Hippocampal formation (tissue), 2 donors: ENCODE measurements at places on chromosomes 7 and 10.
A peak's percentile ranks its signal among the peaks of the same experiment; 100 is the strongest.

DNA sequence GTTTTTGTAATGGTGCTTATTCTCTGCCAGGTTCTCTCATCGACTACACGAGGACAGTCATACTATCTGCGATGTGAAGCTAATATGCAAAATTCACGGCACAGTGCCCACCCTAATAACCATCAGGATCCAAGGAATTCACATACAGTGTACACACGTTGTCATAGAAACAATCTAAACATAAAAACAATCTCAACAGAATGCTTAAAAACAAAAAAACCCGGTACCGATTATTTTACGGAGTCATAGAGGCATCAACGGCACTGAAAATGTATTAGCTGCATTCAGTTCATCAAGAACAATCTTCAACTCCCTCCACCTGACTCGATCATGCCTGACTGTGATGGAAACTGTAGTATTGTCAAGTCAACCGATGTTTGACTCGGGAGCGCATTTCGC is 628 bp downstream of the MRPS33 start:
- DNase-seq = no peak

DNA sequence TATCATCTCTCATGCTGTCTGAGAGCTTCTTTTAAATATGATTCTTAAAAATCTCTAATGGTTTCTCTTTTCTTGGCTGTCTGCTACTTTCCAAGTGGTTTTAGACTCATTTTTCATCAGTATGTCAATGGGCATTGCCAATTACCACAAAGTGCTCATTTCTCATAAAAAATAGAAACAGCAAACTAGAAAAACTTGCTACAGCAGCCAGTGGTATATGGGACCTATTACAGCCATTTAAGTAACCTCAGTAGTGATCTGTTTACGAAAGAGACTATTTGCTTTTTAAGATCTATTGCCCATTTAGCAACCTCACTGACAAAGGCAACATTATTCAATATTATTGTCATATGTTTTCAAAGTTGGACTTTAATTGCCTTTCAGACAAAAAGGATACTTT is 207.1 kb upstream of the RHOBTB1 start:
- no peak for DNase-seq

DNA sequence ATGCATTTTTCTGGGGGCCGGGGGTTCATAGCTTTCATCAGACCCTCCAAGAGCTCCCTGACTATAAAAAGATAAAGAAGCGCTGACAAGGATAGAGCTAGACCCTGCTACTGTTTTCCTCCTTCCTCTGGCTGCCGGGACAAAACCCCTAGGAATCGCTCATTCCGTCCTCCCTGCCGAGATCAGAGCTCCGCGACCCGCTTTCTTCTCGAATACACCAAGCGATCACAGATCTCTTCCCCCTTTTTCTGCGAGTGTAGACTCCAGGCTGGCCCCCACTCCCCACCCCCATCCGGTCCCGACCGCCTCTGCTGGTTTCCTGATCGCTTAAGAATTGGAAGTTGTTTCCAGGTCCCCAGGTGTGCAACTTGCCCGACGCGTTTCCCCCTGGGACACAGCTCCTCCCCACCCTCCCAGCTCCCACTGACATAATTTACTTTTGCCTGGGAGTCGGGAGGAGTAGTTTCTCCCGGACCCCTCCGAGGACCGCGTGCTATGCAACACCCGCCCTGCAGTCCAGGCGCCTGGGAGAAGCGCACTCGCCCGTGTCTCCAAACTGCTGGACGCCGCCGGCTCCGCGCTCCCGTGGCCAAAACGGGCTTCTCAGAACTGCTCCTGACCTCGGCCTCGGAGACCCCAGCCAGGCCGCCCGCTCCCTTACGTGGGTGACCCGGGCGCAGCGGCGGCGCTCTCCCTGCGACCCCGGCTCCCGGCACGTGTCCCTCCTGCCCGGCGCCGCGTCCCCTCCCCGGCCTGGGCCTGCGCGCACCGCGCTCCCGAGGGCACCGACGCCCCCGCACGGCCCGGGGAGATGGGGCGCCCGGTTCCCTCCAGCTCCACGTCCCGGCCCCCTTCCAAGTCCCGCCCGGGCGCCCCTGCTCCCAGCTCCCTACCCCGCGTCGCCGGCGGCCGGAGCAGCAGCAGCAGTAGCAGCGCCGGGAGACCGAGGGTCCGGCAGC is 552 bp downstream of the IL15RA start:
- DNase-seq = no peak

DNA sequence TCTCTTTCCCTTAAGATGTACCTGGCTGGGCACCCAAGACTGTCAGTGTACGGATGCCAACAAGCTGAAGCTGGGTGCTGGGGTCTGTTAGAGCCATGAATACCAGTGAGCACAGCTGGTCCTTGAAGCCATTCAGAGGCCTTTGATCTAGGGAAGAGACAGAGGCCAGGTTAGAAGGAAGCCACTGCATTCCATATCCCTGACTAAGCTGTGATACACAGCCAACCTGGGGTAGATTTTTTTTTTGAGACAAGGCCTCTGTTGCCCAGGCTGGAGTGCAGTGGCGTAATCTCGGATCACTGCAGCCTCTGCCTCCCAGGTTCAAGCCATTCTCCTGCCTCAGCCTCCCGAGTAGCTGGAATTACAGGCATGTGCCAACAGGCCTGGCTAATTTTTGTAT is 20.8 kb downstream of the ZDHHC16 start:
- no peak for DNase-seq

- no peak for DNase-seq
These were observed 12.1 kb upstream of the TCAF1 start for GRCh38 chr7:143913945-143914615.

GRCh38 chr7:2321020-2321419 is 6.8 kb upstream of the SNX8 start:
- DNase-seq = no peak

GRCh38 chr10:101492205-101492604 is 95.9 kb downstream of the POLL start:
- DNase-seq = no peak

DNA sequence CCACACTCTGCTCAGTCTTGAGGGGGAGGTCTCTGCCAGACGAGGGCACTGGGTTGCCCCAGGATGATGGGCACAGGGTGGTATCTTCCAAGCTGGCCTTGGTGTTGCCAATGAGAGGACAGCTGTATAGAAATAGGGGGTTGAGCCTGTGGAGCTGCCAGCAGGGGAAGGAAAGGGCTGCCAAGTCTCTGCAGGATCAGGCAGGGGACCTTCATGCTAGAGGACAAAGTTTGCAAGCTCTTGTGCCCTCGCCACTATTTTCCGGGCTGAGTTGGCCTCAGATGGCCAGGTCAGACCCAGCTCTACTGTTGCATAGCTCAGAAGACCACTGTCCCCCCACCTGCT is 68.7 kb downstream of the ARHGAP22 start:
- DNase-seq = no peak

- DNase-seq = no peak
These were observed 211.5 kb downstream of the CREB5 start for GRCh38 chr7:28623863-28624262.

DNA sequence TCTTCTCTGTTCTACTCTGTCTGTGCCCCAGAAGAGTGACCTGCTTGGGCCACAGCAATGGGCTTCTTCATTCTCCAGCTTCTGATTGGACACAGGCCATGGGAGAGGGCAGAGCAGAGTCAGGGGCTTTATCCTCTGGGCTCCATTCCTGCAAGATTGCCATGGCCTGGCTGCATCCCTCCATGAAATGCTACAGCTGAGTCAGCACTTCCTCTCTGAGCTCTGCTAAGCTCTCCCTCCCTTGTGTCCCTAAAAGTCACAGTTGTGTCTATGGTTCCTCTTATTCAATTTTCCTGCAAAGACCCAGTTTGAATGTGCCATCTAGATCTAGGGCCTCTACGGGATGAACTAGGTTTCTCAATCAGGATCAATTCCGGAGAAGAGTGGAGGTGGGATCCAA is 903.8 kb downstream of the TYW1 start:
- DNase-seq = no peak

- no peak for DNase-seq
These were observed 54.1 kb upstream of the AKR1C1 start for GRCh38 chr10:4909118-4909517.

- DNase-seq = no peak
These were observed 77.9 kb upstream of the LRRN3 start for GRCh38 chr7:111012799-111013675.

GRCh38 chr7:35624299-35625186 is 70.4 kb downstream of the HERPUD2 start:
- peak; percentile 21 for DNase-seq

DNA sequence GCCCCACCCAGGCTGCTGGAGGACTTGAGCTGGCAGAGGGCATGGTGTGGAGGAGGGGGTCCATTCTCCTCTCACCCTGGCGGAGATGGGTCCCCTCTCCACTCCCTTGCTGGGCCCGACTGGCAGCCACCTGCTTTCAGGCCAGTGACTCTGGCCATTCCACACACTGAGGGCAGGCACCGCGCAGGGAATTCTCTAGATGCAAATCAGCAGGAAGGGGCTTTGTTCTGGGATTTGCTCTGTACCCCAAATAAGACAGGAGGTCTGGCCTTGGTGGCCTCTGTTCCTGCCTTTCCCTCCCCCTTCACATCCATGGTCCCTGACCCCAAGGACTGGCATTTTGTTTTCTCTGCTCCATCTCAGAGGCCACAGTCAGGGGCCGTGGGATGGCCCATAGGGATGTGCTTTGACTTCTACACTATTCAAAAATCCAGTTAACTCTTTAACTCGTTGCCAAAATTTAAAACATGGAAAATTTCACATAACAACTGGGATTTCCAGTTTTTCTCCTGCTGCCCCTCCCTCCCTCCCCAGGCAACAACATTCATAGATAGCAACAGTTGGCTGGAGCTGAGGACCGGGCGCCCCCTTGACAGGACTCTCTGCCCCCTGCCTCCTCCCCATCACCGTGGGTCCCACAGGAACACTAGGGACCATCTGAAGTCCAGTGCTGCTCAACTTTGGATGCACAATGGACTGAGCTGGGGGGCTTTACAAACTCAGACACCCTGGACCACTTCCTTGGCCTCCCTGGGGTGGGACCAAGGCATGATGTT is 33.9 kb downstream of the PPIF start:
- no peak for DNase-seq

GRCh38 chr10:20369863-20370736 is 527.0 kb downstream of the NEBL start:
- DNase-seq = no peak

DNA sequence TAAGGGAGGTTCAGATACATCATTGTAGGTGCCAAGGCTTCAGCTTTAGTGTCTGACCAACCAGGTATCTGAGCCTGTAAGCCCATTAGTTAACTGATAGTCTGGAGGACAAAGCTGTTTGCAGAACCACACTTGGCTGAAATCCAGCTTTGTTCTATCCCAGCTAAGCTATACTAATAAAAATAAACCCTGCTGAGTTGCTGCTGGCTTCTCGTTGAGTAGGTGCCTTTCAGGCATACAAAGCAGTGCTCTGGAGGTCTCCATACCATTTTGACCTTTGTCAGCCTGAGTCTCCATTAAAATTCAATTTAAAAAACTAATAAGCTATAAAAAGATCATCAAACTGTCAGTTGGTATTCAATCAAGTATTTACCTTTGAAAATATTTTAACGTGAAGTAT is 22.0 kb downstream of the CDCA7L start:
- DNase-seq = no peak

- no peak for DNase-seq
These were observed 167.6 kb downstream of the AUTS2 start for GRCh38 chr7:69765879-69766278.

- DNase-seq = peak; percentile 17
These were observed 19.8 kb downstream of the VOPP1 start for GRCh38 chr7:55552320-55553023.

DNA sequence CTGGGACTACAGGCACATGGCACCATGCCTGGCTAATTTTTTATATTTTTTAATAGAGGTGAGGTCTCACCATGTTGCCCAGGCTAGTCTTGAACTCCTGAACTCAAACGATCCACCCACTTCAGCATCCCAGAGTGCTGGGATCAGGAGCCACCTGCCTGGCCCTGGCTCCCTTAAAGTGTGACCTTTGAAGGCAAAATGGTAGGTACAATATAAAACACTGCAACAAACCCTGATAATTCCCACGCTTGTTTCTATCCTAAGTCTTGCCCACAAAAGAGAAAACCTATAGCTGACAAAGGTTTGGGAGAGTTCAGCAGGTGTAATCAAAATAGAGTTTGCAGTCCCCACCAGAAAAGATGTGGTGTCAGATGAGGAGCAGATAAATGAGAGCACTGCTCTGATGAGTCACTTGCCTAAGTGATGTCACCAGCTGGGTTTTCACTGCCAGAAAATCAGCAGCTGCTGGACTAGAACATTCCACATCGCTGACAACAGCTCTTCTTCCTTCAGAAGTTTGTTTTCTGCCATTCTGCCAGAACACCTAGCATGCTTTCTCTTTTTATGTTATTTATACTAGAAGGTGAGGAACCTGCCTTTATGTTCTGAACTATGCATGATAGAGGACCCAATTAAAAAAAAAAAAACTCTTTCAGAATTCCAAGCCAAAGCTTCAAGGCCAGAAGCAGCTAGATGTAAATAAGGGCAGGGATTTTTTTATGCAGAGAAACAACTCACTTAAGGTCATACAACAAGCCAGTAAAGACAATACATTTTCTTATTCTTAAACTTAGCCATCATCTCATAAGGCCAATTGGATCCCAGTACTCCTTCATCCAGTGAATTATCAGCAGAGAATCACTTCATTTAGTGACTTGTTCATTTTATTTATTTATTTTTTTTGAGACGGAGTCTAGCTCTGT is 18.0 kb downstream of the PURB start:
- DNase-seq = no peak

DNA sequence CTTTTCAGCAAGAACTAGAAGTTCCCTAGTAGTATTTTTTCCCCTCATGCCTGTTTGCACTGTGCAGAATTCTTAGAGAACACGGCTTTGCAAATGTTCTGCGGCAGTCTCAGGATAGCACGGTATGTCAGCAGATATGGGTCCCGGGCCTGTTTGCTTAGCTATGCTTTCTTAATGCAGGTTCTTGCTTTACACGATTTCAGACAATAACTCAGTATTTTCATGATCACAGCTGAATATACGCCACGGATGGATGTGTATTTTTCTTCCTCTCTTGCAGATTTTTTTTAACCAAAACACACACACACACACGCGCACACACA is 137.3 kb downstream of the HECW1 start:
- DNase-seq = no peak

DNA sequence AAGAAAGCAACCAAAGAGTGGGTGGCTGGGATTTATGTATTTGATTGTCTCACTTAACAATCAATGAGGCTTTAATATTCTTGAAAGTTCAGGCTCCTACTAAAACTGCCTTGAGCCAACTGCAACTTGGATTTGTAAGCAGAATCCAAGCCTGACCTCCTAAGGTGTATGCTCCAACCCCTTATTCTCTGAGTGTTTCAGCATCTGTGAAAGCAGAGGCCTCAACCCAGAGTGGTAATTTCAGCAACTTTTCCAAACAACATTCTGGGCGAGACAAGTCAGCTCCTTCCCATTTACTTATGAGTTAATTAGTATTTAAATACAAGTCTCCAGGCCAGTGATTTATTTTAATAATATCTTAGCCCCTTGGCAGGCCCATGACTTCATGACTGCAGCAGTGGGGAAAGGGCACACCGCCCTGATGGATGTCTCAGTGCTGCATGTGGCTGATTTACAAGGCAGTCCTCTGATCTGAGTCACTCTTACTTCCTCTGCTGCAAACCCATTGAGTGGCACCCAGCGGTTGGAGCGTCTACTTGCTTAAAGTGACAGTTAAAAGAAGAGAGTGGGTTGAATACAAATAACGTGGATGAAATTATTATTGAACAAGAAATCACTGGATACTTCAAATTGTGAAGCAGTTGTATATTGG is 209.1 kb downstream of the TRIL start:
- no peak for DNase-seq
